ENCODE measurements at places on chromosomes 2 and 18. TPM values are rescaled to one million over a fixed set of nuclear protein-coding genes. Genes with fewer than 3 reads are reported as not detected.

Gene KIF5C
- 0.24 TPM for total RNA-seq

Gene KCNG3
- not detected for total RNA-seq

Gene CNTNAP5
- not detected for total RNA-seq

Gene KCMF1
- 23.7 TPM for total RNA-seq

Gene INO80D
- 5.2 TPM for total RNA-seq

Gene IL1RN
- 0.13 TPM for total RNA-seq

Gene FNDC4
- 10.4 TPM for total RNA-seq

Gene CERKL
- total RNA-seq = not detected

Gene RIT2
- not detected for total RNA-seq

Gene SLC9A4
- not detected for total RNA-seq

Gene TCF4
- total RNA-seq = 51.3 TPM

Gene MC2R
- not detected for total RNA-seq

Gene KRTCAP3
- not detected for total RNA-seq

Gene MBD1
- 63.9 TPM for total RNA-seq

Gene SERPINB8
- total RNA-seq = 1.4 TPM

Gene GPR55
- not detected for total RNA-seq

Gene TRABD2A
- total RNA-seq = 5.3 TPM

Gene CLEC4F
- total RNA-seq = not detected

Gene CPO
- not detected for total RNA-seq
